ENCODE measurements at places on chromosomes 13 and 19.

DNA sequence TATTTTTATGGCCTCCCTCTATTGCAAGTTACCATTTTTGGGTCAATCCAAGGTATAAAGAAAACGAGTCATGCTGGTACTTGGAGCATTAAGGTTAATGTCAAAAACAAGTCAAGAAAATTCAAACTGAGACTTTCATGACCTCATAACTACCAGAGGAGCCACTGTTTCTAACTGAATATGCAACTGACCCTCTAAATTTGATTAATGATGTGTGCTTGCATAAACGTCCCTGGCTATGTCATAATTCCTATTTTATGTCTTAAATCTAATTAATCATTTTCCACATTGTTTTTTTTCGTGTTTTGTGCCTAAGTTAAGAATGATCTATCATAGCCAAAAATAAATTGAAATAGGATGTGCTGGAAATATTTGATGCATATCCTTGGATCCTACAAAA is 396.7 kb upstream of the GPC6 start:
- DNase-seq = no peak

- no peak for DNase-seq
These were observed 17.7 kb downstream of the NFIX start for GRCh38 chr19:13012690-13013608.

DNA sequence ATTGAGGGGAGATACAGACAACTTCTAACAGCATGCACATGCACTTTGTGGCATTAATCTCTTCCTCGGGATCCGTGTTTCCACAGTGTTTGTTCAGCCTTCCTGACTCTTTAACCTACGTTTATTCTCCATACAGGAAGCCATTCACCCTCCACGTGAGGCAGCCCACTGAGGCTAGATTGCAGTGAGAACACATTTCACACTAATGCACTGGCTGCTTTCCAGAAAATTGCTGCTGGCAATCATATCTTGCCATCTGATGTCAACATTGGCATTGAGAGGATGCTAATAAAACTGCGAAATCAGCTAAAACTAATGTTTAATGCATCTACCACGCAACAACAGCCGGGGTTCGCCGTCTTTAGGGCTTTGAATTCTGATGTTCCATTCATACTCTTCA is 30.0 kb downstream of the DCLK1 start:
- no peak for DNase-seq

- no peak for DNase-seq
These were observed 21.1 kb upstream of the PLEKHF1 start for GRCh38 chr19:29644210-29644609.

DNA sequence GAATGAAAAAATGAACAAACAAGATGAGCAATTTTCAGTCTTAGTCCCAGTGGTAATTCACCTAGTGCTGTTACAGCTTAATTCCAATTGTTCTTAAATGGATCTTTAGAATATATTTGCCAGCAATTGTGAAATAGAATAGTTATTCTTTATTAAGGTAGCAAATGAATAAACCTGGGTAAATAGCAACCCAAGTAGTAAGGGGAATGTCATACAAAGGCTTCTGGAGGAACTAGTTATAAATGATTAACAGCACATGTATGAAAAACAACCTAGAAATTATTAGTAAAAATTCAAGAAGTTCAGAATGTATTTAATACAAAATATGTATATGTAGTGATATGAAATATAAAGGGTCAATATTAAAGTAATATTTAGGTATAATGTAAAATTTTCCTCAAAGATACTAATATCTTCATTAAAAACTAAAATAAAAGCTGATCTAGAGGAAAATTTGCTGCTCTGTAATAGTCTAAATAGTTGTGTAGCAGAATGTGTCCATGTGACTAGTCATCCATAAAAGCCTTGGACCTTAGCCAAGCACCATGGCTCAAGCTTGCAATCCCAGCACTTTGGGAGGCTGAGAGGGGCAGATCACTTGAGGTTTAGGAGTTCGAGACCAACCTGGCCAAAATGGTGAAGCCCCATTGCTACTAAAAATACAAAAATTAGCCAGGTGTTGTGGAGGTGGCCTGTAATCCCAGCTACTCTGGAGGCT is 535.9 kb upstream of the ATXN8OS start:
- DNase-seq = no peak

GRCh38 chr19:10761443-10762250 is 43.8 kb downstream of the DNM2 start:
- DNase-seq = no peak

DNA sequence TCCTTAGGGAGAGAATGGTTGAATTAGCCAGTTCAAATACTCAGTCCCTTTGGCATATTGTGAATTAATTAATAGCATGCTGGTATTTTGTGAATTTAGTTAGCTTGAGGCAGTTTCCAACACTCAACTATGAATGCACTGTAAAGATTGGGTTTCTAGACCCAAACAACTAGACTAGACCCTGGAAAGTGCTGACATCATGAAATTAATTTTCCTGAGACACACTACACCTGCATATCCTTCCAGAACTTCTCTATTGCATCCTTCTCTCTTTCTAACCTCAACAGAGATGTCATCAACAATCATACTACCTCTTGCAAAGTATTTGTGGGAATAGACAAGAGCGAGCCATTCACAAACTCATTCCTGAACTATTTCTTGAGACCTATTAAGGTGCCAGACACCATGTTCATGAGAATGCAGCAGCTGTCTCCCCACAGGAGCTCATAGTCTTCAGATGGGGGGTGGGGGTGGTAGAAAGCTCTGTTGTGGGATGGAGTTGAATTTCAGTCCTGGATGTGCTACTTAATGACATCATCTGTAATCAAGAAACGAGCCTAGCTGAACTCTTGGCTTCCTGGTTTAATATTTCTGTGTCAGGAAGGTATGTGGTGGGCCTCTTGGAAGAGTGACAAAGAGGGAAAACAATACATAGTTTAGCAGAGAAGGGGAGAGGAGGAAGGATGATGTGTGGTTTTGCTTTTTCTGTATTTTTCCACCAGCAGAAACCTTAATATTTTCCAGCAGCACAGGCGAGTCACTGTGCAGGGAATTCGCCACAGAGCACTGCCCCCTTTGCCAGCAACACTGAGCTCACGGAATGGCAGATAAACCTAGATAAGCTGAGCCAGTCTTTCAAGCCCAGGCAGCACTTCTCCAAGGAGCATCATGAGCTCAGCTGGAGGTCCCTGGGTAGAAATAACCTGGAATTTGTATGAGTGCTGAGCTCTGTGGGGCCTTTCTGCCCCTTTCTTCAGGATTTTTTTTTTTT is 53.1 kb upstream of the CYSLTR2 start:
- DNase-seq = no peak

DNA sequence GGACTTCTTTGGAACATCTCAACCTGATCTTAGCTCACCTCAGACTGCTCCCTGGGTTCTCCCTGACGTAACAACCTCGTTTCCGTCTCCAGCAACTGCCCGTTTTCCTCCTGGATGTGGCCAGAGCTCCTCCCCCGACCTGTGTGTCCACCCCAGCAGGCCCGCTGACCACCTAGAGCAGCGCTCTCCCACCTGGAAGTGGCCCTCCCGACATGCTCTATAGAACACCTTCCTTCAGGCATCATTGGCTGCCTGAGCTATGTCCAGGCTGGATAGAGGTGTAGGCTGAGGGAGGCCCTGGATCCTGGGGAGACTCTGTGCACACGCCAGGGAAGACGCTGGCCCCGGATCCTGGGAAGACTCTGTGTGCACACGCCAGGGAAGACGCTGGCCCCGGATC is 81.3 kb downstream of the TEX29 start:
- DNase-seq = no peak

- DNase-seq = no peak
These were observed 83.6 kb upstream of the ARHGEF7 start for GRCh38 chr13:111031531-111031961.

- no peak for DNase-seq
These were observed 789.8 kb upstream of the PCDH9 start for GRCh38 chr13:68019901-68020300.

- DNase-seq = no peak
These were observed 4.3 kb downstream of the CD37 start for GRCh38 chr19:49339301-49340068.

- peak; percentile 60 for DNase-seq
These were observed 17.4 kb downstream of the CHST8 start for GRCh38 chr19:33639035-33639681.

DNA sequence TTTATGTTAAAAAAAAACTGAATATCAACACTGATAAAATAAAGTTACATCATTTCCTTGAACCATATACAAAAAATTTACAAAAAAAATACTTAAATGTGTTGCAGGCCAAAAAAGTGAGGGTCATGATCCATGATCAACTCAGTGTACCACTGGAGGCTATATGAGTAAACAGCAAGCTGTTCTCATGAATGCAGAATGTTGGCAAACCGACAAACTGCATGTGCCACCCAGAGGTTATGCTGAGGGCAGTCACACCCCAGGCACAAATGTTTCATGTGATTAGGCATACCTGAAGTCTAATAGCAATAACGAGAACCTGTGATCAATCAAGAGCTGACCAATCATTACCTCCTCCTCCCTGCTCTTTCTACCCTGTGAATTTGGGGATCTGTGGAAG is 91.9 kb downstream of the ZNF431 start:
- no peak for DNase-seq

- DNase-seq = no peak
These were observed 14.9 kb upstream of the FRY start for GRCh38 chr13:32016631-32017030.

- DNase-seq = no peak
These were observed 208.6 kb downstream of the URI1 start for GRCh38 chr19:30150626-30151025.

- DNase-seq = no peak
These were observed 18.6 kb upstream of the CYP2S1 start for GRCh38 chr19:41174297-41174928.

DNA sequence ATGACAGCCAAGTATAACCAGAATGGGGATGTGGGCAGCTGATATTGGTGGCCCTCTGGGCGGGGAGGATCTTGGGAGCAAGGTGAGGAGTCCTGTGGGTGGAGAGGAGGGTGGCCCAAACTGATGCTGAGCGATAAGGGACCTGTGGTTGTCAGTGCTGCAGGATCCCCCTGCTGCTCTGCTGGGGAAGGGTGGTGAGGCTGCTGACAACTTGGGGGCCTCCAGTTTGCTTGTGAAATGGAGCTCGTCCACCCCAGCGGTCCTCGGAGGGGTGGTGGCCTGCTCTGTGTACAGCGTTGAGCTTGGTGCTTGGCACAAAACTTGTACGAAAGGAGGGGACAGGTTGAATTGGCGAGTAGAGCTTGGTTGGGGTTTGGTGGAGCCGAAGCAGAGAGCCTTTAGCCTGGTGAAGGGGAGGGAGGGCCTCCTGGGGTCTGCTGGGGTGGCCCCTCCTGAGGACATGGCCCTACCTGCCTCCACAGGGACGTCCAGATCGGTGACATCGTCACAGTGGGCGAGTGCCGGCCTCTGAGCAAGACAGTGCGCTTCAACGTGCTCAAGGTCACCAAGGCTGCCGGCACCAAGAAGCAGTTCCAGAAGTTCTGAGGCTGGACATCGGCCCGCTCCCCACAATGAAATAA is 2.9 kb downstream of the RPS11 start:
- DNase-seq = no peak

Data from MM.1S (cell line).